ENCODE measurements at places on chromosomes 1 and 21. TPM values are rescaled to one million over a fixed set of nuclear protein-coding genes. Genes with fewer than 3 reads are reported as not detected.

The PLEKHA6 gene
- 3.8 TPM for total RNA-seq

The THRAP3 gene
- total RNA-seq: 67.5 TPM

The TBX15 gene
- 0.99 TPM for total RNA-seq

The TNFAIP8L2 gene
- total RNA-seq: not detected

The DIO1 gene
- not detected for total RNA-seq

The PODN gene
- 67.5 TPM for total RNA-seq

The UCK2 gene
- total RNA-seq: 95.1 TPM
